Aorta (tissue), 5 donors: ENCODE measurements at places on chromosomes 2 and 18. TPM values are rescaled to one million over a fixed set of nuclear protein-coding genes. Genes with fewer than 3 reads are reported as not detected.

GRCh38 chr2:241898463-241899270 lies 29.1 kb downstream of the RTP5 start:
- DNase-seq = peak; percentile 70

Gene NT5DC4
- total RNA-seq = not detected

DNA sequence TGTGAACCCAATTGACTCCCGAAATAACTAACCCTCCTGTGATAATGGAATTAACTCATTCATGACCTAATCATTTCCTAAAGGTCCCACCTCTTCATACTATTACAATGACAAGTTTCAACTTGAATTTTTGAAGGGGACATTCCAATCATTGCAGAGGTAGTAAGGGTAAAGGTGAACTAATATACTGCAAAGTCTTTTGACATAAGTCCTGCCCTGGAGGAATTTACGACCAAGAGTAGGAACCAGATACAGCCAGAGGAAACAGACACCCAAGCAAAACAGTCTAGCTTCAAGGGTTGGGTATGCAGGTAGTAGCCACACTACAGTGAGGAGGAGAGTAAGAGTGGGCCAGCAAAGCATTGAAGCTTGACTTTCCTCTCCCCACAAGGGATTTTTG lies 1.2 kb upstream of the SRBD1 start:
- DNase-seq = no peak

GRCh38 chr2:124254621-124255020 lies 229.5 kb downstream of the CNTNAP5 start:
- DNase-seq = no peak

GRCh38 chr2:154974041-154974440 lies 275.5 kb downstream of the KCNJ3 start:
- no peak for DNase-seq

GRCh38 chr2:234840336-234840735 lies 111.5 kb upstream of the SH3BP4 start:
- DNase-seq = no peak

GRCh38 chr2:27306136-27306535 lies 2.1 kb downstream of the UCN start:
- DNase-seq = peak; percentile 48

Gene STAT4
- 3.8 TPM for total RNA-seq

DNA sequence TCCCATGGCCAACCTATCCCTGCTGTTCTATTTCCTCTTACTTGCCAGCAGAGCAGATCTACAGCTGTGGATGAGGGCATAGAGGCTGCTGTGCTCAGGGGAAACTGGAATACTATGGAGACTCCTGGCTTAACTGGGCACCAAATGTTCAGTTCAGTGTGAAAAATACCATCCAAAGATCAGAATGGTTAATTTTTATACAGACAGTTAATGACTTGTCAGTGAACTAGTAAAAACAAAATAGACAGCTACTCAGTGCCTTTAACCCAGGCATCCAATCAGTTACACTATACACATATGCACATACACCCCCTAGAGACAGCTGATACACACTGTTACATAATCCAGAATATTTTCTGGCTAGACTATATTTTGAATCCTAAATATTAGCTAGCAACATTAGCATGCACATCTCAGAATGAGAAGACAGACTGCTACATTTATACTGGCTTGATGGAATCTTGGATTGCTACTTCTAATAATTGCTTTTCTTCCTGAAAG lies 59.1 kb upstream of the WIPF1 start:
- DNase-seq = no peak

- DNase-seq = no peak
Measured at GRCh38 chr2:168998609-168999211, 32.4 kb downstream of the ABCB11 start.

- DNase-seq = no peak
Measured at GRCh38 chr18:69883781-69884180, 63.9 kb downstream of the CD226 start.

GRCh38 chr2:11389551-11390398 lies 45.3 kb upstream of the ROCK2 start:
- no peak for DNase-seq

- DNase-seq = no peak
Measured at GRCh38 chr2:67790622-67791021, 272.2 kb downstream of the C1D start.

GRCh38 chr2:147989809-147990403 lies 30.6 kb downstream of the ORC4 start:
- DNase-seq = no peak

- DNase-seq = no peak
Measured at GRCh38 chr2:42296226-42296625, 64.8 kb downstream of the COX7A2L start.

Gene GYPC
- 91.2 TPM for total RNA-seq

GRCh38 chr18:80166240-80166639 lies 57.2 kb downstream of the ADNP2 start:
- DNase-seq = no peak

Gene SLC35G4
- not detected for total RNA-seq

Gene CHRND
- not detected for total RNA-seq

GRCh38 chr2:2587354-2587753 lies 256.3 kb upstream of the MYT1L start:
- DNase-seq = no peak

GRCh38 chr2:64142741-64143168 lies 1.5 kb downstream of the PELI1 start:
- no peak for DNase-seq

DNA sequence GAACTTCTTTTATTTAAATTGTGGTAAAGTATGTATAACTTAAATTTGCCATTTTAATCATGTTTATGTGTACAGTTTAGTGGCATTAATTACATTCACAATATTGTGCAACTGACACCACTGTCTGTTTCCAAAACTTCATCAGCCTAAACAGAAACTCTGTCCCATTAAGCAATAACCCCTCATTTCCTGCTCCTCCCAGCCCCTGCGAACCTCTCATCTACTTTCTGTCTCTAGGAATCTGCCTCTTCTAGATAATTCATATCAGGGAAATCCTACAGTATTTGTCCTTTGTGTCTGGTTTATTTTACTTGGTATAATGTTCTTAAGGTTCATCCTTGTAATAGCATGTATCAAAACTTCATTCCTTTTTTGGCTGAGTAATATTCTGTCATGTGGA lies 75.1 kb downstream of the BOLA3 start:
- no peak for DNase-seq

GRCh38 chr2:241636182-241637017 lies 558 bp downstream of the THAP4 start:
- DNase-seq = peak; percentile 59

DNA sequence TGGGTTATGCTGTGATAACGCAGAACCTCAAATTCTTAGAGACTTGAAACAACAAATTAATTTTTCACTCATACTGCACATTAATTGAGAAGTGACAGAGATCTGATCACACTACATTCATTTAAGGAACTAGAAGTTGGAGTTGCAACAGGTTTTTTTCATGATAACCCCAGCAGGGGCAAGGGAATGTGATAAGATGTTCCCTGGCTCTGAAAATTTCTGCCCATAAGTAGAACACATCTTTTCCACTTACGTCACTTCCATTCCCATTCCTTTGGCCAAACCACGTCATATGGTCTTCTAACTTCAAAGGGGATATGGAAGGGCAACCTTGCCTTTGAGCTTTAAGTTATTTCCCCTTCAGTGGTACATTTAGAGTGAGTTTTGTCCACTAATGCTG lies 29.7 kb upstream of the PSME4 start:
- no peak for DNase-seq

Gene SERPINE2
- total RNA-seq = 183 TPM
